CD8-positive, alpha-beta memory T cell (primary cell): ENCODE measurements at places on chromosomes 5 and 9.

DNA sequence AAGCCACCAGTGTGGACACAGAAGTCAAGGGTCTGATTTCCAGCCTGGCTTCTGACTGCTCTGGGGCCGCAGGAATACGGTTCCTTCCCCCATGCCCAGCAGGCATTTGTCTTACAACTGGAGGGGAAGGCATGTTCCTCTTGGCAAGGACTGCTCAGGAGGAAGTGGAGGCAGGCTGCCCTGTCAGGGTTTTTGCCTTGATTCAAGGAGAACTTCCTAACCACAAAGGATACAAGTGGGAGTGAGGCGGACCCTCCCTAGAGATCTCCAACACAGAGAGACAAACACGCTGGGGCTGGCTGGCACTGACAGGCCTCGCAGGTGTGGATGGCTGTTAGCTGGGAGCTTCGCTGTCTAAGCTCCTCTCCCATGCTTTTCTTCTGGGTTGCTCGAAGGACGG is 19.1 kb downstream of the TGFBI start:
- no peaks in the 10 kb centered on the region for H3K27me3 ChIP-seq
- no peak overlapping the region for H3K4me3 ChIP-seq
- no peak overlapping the region for H3K27ac ChIP-seq
- H3K4me1 ChIP-seq: no peaks in the 10 kb centered on the region
- DNase-seq: no peak

DNA sequence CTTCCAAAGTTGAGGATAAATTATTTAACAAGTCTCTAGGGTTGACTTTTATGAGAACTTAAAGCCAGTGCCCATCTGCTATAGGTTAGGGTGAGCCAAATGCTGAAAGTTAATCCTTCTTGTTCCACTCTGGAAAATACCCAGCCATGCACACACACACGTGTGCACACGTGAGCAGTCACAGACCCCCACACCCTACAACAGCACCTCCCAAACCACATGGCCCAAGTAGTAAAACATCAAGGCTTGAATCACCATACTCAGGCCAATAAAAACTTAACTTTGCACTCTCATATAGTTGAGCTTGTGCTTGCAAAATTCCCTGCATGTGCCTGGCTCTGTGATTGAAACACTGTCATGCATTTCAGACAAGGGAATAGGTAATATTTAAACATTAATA is 467.6 kb downstream of the ARHGEF28 start:
- no peak overlapping the region for H3K27ac ChIP-seq
- H3K4me3 ChIP-seq: no peak overlapping the region
- H3K27me3 ChIP-seq: no peaks in the 10 kb centered on the region
- H3K36me3 ChIP-seq: no peaks in the 10 kb centered on the region
- H3K4me1 ChIP-seq: no peaks in the 10 kb centered on the region

DNA sequence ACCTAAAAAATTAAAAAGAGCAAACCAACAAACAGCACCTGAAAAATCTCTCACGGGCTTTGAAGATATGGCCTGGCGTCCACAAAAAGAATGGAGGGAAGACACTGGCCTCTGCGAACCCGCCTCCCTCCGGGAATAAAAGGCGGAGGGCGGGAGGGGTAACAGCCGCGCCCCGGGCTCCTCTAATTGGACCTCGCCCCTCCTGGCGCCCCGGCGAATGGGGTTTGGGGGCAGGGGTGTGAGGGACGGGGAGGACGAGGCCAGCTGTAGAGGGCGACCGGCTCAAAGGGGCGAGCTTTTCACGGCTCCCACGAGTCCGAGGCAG is 753 bp downstream of the FANCC start:
- H3K36me3 ChIP-seq: no peaks in the 10 kb centered on the region
- DNase-seq: peak; percentile 50
- no peak overlapping the region for H3K27ac ChIP-seq
- H3K4me3 ChIP-seq: peak overlapping the region; percentile 60
- H3K4me1 ChIP-seq: peaks cover 4% of the 10 kb centered on the region

- no peak overlapping the region for H3K27ac ChIP-seq
- no peaks in the 10 kb centered on the region for H3K4me1 ChIP-seq
- H3K27me3 ChIP-seq: no peaks in the 10 kb centered on the region
- no peak overlapping the region for H3K4me3 ChIP-seq
- no peak for DNase-seq
Observed at GRCh38 chr9:72982146-72982799, 29.4 kb upstream of the ALDH1A1 start.

DNA sequence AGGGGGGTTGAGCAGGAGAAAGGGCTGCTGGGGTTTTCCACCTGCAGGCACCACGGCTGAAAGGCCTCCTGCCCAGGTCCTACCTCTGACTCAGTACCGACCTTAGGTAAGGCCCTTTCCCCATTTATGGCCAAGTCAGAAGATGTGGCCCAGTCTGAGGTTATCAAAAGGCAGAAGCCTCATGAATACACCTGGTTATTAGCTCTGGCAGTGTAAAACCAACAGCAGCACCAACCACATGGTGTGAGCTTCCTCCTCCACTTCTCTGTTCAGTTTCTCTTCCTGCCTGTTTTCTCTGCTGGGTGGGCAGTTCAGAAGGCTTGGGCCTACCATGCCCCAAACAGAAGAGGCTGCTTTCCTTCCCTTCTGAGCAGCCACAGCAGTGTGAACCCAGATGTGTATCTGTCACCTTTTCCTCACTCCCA is 86.9 kb downstream of the UGCG start:
- H3K4me3 ChIP-seq: no peak overlapping the region
- no peak overlapping the region for H3K27ac ChIP-seq
- peaks cover 20% of the 10 kb centered on the region for H3K4me1 ChIP-seq
- H3K27me3 ChIP-seq: no peaks in the 10 kb centered on the region
- no peak for DNase-seq

DNA sequence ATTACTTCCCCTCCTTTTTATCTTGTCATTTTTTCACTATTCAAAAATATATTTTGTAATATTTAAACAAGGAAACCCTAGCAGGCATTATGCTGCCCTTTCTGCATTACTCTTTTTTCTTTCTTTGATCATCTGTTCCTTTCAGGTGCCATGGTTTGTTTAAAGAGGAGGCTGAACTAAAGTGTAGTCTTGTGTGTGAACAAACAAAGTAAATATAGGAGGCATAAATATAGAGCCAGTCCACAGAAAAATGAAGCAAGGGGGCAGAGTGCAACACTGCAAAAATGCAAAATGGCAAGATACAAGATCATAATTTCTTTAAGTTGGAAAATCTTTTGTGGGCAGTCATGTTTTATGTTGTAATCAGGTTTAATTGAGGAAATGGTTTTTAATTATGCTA is 947.3 kb upstream of the COX7C start:
- no peak overlapping the region for H3K4me3 ChIP-seq
- H3K4me1 ChIP-seq: no peaks in the 10 kb centered on the region
- H3K27ac ChIP-seq: no peak overlapping the region
- DNase-seq: no peak
- no peaks in the 10 kb centered on the region for H3K27me3 ChIP-seq
- H3K36me3 ChIP-seq: no peaks in the 10 kb centered on the region

DNA sequence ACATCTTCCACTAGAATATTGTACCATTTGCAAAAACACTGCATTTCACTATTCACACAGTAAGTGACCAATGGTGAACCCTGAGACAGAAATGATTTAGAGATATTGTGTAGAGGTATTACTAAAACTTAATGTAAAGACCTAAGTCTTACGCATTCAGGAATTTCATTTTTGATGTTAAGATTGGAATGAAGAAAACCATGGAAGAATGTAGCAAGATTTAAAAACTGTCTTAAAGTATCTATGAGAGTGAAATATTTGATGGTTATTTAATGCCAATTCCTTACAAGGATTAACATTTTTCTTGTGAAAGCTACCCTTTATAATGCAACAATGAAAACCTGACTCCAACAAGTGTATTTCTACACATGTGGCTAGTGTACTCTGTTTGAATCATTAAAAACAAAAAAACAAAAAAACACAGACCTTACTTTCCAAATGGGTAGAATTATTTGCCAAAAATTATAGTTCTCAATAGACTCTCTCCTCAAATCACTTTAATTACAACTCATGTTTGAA is 172.0 kb downstream of the NNT start:
- no peak overlapping the region for H3K27ac ChIP-seq
- no peak overlapping the region for H3K4me3 ChIP-seq
- H3K4me1 ChIP-seq: no peaks in the 10 kb centered on the region
- no peaks in the 10 kb centered on the region for H3K27me3 ChIP-seq
- no peak for DNase-seq

DNA sequence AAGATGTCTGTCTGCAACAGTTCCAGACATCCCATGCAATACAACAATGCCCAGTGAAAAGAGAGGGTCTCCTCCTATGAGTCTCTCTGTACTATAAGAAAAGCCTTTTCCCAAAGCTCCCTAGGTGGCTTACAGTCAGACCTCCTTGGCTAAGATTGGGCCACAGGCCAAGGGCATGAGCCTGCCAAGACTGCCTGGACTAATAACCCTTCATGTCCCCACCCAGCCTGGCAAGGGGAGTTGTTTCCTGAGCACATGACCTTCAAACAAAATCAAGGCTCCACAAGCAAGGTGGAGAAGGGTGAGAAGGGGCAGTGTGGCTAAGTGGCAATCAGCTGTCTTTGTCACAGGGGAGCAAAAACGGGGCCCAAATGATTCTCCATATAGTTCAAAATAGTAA is 75.6 kb upstream of the ZSWIM6 start:
- H3K4me3 ChIP-seq: no peak overlapping the region
- no peaks in the 10 kb centered on the region for H3K36me3 ChIP-seq
- no peak overlapping the region for H3K27ac ChIP-seq
- no peaks in the 10 kb centered on the region for H3K4me1 ChIP-seq
- H3K27me3 ChIP-seq: no peaks in the 10 kb centered on the region

DNA sequence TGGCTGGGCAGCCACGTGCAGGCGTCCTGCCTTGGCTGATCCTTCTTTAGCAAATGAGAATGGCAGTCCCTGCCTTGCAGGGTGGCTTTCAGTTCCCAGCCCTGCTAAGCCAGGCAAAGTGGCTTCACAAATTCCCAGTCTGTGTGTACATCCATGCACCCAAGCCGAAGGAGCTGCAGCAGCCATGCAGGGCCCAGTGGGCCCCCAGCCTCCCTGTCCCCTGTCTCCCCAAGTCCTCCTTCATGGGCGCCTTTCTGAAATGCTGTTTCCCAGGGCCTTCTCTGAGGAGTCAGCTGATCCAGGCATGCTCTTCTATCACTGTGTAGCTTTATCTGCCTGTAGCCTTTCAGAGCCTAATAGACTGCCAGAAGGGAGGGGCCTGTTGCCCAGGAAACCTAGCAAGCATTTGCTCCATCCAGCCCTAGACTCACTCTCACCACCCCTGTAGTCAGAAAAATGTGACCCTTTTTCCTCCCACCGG is 47.4 kb upstream of the SHC3 start:
- no peak overlapping the region for H3K27ac ChIP-seq
- DNase-seq: no peak
- H3K27me3 ChIP-seq: peaks cover 9% of the 10 kb centered on the region

DNA sequence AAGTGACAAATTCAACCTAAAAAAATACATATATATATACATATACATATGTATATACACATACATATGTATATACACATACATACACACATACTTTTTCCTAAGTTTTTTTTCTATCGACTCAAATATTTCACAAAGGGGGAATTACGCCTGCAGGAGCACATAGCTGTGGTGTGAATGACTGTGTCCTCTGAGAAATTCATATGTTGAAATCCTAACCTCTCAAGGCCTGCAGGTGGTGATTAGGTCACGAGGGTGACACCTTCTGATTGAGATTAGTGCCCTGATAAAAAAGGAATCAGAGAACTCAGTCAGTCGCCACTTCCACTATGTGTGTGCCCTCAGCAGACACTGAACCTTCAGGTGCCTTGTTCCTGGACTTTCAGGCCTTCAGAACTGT is 248.7 kb downstream of the SEMA5A start:
- no peak overlapping the region for H3K27ac ChIP-seq
- H3K4me3 ChIP-seq: no peak overlapping the region
- H3K27me3 ChIP-seq: no peaks in the 10 kb centered on the region
- DNase-seq: no peak
- H3K36me3 ChIP-seq: no peaks in the 10 kb centered on the region

DNA sequence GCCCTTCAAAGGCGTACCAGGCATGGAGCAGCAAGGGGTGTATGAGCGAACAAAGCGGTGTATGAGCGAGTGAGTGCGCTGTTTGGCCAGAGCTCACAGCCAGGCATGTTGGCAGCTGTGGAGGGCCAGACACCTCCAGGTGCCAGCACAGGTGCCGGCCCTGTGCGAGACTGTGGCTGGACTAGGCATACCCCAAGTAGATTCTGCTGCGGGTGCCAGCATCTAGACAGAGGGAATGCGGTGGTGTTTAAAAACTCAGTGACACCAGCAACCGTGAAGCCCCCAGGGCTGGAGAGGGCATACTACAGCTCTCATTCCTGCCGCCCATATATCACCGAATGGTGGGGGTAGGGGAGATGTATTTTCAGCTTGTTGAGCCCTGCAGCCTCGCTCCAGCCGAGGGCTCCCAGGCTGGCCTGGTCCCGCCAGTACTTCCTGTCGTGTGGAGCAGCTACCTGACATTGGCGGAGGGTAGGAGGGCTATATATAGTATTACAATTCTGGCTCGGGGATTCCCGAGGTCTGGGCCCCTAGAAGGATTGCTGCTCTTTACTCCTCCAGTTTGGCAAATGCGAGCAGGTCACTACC is 1829.6 kb upstream of the NUDT12 start:
- H3K27ac ChIP-seq: no peak overlapping the region
- H3K4me1 ChIP-seq: no peaks in the 10 kb centered on the region
- no peak for DNase-seq
- H3K36me3 ChIP-seq: no peaks in the 10 kb centered on the region
- H3K27me3 ChIP-seq: no peaks in the 10 kb centered on the region

- no peak overlapping the region for H3K27ac ChIP-seq
- H3K27me3 ChIP-seq: no peaks in the 10 kb centered on the region
- no peak overlapping the region for H3K4me3 ChIP-seq
Observed at GRCh38 chr5:42851481-42851880, 39.8 kb upstream of the SELENOP start.
